NCI-H2029 treated with DMSO at 0.1 percent for 48 hours (cell line): ENCODE measurements at places on chromosomes 2 and 18.

- peak; percentile 52 for DNase-seq
These were observed 28.8 kb downstream of the FHL2 start for GRCh38 chr2:105369777-105370690.

- DNase-seq, result no peak
These were observed 44.6 kb downstream of the FOSL2 start for GRCh38 chr2:28437149-28437835.

DNA sequence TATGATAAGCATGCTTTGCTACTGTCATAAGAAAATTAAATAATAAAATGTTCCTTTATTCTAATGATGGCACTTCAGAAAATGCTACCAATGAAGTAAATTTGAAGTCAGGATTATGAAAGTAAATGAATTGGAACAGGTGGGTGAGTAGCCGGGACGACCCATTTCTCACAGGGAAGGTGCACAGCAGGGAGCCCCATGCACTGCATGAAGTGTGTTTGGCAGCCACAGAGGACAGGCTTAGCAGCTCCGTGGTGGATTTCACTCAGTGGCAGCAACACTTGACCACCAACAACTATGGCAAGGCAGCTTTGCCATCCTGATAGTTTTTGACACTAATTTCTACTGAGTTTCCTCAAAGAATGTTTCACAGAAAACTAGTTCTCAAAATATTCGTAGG lies 146.3 kb downstream of the ATL2 start:
- no peak for DNase-seq

DNA sequence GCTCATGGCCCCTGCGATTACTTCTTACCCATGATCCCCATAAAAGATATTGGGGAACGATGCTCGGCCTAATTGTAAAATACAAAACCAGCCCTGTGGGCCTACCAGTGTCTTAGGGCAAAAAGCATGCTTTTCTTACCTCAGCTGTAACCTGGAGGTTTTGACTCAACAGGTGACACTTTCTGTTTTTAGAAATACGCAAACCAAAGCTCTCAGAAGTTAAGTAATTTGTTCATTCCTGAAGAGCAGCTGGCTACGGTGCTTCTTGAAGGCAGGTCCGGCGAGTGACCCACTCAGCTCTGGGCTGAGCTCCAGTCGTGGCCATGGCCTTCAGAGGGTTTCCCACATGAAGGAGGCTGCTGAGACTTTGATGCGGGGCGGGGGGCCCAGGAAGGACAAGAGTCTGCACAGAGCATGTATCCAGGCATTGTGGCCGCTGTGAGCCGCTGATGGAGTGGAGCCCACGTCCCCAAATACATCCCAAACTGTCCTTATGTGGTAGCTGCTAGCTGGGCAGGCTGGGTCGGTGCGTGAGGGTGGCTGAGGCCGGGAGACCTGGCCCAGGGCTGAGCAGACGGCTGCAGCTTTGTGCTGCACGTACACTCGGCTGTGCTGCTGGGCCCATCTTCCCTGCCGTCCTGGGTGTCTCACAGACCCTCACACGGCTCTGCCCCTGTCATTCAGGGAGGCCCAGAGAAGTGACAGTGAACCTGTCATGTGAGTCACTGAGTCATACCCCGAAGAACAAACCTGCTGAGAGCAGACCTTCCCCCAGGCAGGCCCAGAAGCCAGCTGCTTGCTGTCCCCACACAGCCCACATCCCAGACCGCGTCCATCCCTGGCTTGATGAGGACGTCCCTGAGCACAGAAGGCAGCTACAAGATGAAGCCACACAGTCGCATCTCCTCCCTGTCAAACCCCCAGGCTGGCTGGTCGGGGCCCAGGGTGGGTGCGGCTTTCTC lies 34.1 kb downstream of the ITGB1BP1 start:
- DNase-seq, result no peak

DNA sequence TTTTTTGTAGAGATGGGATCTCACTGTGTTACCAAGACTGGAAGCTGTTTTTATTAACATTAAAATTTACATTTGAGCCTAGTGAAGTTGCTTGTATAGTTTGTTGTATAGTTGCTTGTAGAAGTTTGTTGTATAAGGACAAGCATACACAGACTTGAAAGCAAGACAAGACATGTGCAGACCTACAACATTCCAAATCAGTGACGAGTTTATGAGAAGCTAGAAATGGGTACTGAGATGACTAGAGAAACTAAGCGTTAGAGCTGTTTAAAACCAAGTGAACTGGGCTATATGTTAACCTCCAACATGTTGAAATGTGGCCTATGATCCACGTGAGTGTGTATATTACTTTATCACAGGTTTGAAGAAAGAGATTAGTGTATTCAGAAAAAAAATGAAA lies 39.1 kb downstream of the ABCB11 start:
- DNase-seq, result no peak

GRCh38 chr2:175823002-175823706 lies 178.9 kb downstream of the LNPK start:
- no peak for DNase-seq

- DNase-seq, result peak; percentile 52
These were observed 83.9 kb upstream of the PKDCC start for GRCh38 chr2:41963661-41964525.

DNA sequence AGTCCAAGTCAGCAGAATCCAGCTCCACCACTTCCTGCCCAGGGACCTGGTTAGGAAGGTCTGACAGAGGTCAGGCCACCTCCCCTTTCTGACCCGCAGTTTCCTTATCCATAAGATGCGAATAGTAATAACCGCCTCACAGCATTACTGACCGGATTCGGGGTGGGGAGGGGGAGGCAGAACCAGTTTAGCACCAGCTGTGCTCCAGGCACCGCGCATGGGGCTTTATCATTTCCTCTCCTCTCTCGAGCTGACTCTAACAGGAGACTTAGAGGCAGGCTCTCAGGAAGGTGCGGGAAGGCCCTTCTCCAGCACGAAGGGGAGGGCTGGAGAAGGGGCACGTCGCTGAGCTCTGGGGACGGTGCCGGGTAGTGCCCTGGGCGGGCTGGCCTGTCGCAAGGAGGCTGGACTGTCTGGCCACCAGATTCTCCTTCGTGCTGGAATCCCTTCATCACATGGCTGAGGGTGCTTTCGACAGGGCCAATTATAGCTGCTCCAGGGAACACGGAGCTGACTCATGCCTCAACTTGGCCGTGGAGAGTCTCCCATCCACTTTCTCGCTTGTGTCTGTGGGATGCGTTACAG lies 5.7 kb downstream of the EHD3 start:
- DNase-seq, result no peak

- DNase-seq, result peak; percentile 43
These were observed 8.6 kb downstream of the ANKRD62 start for GRCh38 chr18:12102136-12102842.

- DNase-seq, result no peak
These were observed 63.6 kb downstream of the SLC35F5 start for GRCh38 chr2:113692698-113693428.

- no peak for DNase-seq
These were observed 672.1 kb downstream of the STK39 start for GRCh38 chr2:167575276-167575675.

- no peak for DNase-seq
These were observed 29.8 kb upstream of the ACTG2 start for GRCh38 chr2:73862987-73863386.

DNA sequence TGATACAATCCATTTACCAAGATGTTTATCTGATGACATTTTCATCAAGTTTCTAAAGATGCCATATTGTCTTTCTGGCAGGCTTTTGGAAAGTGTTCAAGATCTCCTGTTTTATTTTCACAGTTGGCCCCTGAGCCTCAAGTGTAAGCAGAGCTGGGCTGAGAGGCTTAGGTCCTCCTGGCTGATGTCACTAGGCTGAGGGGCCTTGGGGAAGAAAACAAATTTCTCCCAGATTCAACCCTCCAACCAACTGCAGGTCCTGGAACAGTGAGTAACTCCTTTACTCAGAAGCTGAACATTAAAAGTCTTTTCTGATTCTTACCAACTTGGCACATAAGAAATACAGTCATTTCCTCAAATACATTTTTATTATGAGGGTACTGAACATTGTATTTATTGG lies 14.9 kb upstream of the IL1RL1 start:
- no peak for DNase-seq

- DNase-seq, result no peak
These were observed 165.4 kb downstream of the TCF4 start for GRCh38 chr18:55422456-55423180.

GRCh38 chr2:39403311-39403710 lies 33.8 kb downstream of the MAP4K3 start:
- no peak for DNase-seq

DNA sequence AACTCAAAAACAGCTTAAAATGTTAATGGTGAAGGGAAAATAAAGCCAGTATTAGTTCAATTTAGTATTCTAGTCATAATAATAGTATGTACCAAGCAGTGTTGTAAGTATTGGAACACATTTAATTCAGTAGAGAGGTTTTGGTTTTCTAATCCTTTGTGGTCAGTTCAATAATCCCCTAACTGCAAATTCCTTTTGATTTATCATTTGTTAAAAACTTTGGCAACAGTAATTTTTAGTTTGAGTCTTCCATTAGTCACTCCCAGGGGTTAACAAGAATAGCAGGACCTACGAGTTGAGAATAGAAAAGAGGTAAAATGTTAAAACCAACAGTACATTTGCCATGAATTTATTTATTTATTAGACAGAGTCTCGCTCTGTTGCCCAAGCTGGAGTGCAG lies 10.7 kb downstream of the MRPL44 start:
- DNase-seq, result no peak
